Right atrium auricular region (tissue), 2 donors: ENCODE measurements at places on chromosomes 5 and 9. TPM values are rescaled to one million over a fixed set of nuclear protein-coding genes. Genes with fewer than 3 reads are reported as not detected.

- no peaks in the 10 kb centered on the region for H3K36me3 ChIP-seq
- H3K27ac ChIP-seq = no peak overlapping the region
- peaks cover 58% of the 10 kb centered on the region for H3K4me1 ChIP-seq
Observed at GRCh38 chr9:93952784-93953495, 2.2 kb downstream of the BARX1 start.

DNA sequence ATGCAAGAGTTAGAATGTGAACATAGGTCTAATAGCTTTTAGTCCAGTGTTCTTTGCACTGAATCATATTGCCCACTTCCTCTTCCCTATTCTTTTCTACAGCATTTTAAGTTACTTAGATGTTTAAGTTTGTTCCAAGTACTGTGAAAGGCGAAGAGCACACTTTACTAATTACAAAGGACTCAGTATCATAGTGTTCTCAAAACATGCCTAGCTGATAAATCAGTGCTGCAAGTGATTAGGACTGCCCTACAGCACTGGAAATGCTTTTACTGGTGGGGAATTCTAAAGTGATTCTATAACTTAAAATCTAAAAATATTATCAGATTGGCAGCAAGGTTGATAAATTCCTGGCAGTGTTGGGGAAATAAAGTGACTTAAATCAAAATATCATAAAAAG is 177.9 kb upstream of the KCNN2 start:
- no peaks in the 10 kb centered on the region for H3K36me3 ChIP-seq
- no peaks in the 10 kb centered on the region for H3K27me3 ChIP-seq
- DNase-seq = no peak
- H3K27ac ChIP-seq = no peak overlapping the region
- H3K4me1 ChIP-seq = peaks cover 7% of the 10 kb centered on the region
- H3K4me3 ChIP-seq = no peak overlapping the region

DNA sequence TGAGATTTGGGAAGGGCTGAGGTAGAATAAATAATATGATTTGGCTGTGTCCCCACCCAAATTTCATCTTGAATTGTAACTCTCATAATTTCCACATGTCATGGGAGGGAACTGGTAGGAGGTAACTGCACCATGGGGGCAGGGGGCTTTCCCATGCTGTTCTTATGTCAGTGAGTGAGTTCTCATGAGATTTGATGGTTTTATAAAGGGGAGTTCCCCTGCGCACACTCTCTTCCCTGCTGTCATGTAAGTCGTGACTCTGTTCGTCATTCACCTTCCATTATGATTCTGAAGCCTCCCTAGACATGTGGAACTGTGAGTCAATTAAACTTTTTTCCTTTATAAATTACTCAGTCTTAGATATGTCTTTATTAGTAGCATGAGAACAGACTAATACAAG is 115.5 kb upstream of the STARD4 start:
- H3K27me3 ChIP-seq = no peaks in the 10 kb centered on the region
- no peak overlapping the region for H3K27ac ChIP-seq
- no peak overlapping the region for H3K4me3 ChIP-seq
- H3K4me1 ChIP-seq = no peaks in the 10 kb centered on the region

DNA sequence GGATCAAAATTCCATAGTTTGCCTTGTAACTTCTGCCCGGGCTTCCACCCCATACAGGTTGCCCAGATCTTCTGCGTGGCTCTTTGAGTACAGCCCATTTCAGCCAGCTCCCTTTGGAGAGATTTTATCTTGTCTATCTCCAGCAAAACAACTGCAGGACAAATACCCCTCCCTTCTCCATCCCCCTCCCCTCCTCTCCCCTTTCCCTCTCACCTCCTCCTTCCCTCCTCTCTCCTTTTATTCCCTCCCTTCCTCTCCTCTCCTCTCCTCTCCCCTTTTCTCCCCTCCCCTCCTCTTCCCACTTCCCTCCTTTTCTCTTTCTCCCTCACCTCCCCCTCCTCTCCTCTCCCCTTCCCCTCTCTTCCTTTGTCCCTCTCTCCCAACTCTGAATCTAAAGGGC is 58.2 kb downstream of the COL15A1 start:
- peaks cover 35% of the 10 kb centered on the region for H3K4me1 ChIP-seq
- no peak for DNase-seq
- peaks cover 12% of the 10 kb centered on the region for H3K36me3 ChIP-seq
- no peak overlapping the region for H3K27ac ChIP-seq
- no peak overlapping the region for H3K4me3 ChIP-seq
- H3K27me3 ChIP-seq = no peaks in the 10 kb centered on the region

DNA sequence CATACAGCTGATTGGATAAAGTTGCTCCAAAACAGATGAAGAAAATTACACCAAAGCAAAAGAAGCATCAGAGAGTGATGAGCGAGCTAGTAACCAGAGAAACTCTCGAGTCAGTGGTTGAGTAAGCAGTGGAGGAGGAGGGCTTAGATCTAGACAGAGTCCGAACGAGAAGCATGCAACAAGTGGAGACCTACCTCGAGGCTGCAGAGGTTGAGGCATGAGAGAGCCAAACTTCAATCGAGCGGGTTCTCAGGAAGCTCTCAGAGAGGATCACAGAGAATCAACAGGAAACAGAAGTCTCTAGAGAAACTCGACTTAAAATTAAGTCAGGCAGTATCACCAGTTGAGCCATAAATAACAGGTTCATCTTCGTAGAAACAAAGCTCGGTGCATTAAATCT is 6.1 kb downstream of the RUSC2 start:
- H3K4me1 ChIP-seq = peaks cover 73% of the 10 kb centered on the region
- no peaks in the 10 kb centered on the region for H3K27me3 ChIP-seq
- DNase-seq = no peak
- no peak overlapping the region for H3K27ac ChIP-seq
- H3K36me3 ChIP-seq = no peaks in the 10 kb centered on the region

- peaks cover 45% of the 10 kb centered on the region for H3K4me1 ChIP-seq
- H3K27me3 ChIP-seq = no peaks in the 10 kb centered on the region
- H3K36me3 ChIP-seq = no peaks in the 10 kb centered on the region
- H3K4me3 ChIP-seq = no peak overlapping the region
- H3K27ac ChIP-seq = no peak overlapping the region
Observed at GRCh38 chr9:137218754-137219271, 3.2 kb downstream of the RNF208 start.

DNA sequence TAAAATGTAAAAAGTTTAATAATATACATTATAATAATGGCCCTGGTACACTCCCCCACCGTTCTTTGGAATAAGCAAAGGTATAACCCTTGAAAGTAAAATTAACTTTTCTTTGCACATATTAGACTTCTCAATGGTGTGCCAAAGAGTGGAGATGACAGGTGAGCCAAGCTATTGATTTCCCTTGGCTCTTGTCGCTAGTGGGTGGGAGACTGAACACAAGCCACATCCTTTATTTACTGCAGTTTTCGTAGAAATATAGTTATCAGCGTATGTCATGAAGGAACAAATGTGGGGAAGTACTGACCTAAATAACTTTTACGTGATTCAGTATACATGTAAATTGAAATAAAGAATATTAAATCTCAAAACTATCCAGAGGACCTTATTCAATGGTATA is 549.3 kb downstream of the RAB3C start:
- H3K27ac ChIP-seq = no peak overlapping the region
- no peak for DNase-seq
- H3K36me3 ChIP-seq = no peaks in the 10 kb centered on the region
- H3K27me3 ChIP-seq = no peaks in the 10 kb centered on the region
- no peak overlapping the region for H3K4me3 ChIP-seq
- peaks cover 13% of the 10 kb centered on the region for H3K4me1 ChIP-seq

DNA sequence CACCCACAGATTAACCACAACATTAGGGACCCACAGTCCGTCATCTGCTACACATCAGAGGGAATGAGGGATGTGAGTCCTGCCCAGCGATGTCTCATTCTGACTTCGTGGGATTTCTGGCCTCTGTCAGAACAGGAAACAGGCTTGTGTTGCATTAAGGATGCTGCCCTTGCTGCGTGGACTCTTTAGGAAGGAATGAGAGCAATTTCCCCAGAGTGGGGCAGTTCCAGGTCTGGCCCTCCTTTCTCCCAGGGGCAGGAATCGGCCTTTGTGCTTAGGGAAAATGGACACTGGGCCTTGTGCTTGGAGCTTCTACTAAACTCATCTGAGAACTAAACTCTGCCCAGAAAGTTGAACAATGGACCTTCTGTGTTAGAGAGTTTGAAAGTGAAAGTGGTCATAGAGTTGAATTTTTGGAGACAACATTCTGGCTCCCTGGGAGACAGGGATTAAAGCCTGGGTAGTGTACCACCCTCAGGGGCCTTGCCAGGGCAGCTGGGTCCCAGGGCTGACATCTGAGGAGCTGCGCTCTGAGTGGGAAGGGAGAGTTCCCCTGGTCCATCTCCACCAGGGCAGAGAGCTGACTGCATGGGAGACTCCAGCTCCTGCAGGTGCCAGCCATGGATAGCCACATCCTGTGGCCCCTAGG is 37.8 kb upstream of the S1PR3 start:
- H3K27ac ChIP-seq = peak overlapping the region; percentile 51
- no peaks in the 10 kb centered on the region for H3K36me3 ChIP-seq
- no peak for DNase-seq

DNA sequence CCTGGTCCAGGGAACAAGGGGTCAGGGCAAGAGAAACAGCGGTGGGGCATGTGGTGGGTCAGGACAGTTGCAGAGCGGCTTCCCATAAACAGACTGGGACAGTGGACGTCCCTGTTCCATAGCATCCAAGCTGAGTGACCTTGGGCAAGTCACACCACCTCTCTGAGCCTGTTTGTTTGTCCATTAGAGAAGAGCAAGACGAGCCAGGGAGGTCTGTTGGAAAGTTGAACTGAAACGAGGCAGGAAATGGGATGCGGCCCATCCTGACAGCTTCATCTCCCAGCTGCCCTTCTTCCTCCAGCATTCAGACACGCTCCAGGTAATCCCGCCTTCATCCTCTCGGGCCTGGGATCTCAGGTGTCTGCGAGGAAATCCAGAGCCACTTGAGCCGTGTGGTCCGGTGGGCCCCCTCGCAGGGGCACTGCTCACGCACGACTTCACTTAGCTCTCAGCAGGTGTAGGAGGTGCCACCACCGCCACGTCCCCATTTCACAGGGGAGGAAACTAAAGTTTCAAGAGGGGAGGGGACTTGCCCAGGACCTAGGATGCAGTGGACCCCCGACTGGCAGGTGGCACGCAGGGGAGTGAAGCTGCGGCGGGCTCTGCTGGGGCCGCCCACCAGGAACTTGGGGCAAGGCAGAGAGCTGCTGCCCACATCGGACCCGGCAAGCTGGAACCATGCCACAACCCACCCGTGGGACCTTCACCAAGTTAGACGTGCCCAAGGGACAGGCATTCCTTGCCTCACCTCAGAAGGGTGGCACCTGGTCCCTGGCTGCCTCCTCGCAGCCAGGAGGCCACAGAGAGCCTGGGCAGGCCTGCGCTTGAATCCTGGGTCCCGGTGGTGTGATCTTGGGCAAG is 13.0 kb downstream of the PTGES2 start:
- H3K27ac ChIP-seq = no peak overlapping the region
- H3K27me3 ChIP-seq = no peaks in the 10 kb centered on the region
- peaks cover 5% of the 10 kb centered on the region for H3K4me1 ChIP-seq
- H3K4me3 ChIP-seq = no peak overlapping the region

Gene SLC27A6
- 15.2 TPM for total RNA-seq

Gene MAML1
- 16.6 TPM for total RNA-seq

Gene PRDM9
- not detected for total RNA-seq

Gene SMIM33
- total RNA-seq = not detected

Gene CNTFR
- 6.6 TPM for total RNA-seq

Gene PKD2L2
- not detected for total RNA-seq
